ENCODE measurements at places on chromosomes 6 and 20. TPM values are rescaled to one million over a fixed set of nuclear protein-coding genes. Genes with fewer than 3 reads are reported as not detected.

The BACH2 gene
- 0.33 TPM for total RNA-seq

The TGIF2 gene
- total RNA-seq = 5.0 TPM

The STX16 gene
- 40.4 TPM for total RNA-seq

The FNDC11 gene
- 0.09 TPM for total RNA-seq

The CCR6 gene
- total RNA-seq = not detected
